ENCODE measurements at places on chromosomes 12 and 14. TPM values are rescaled to one million over a fixed set of nuclear protein-coding genes. Genes with fewer than 3 reads are reported as not detected.
A peak's percentile ranks its signal among the peaks of the same experiment; 100 is the strongest.

GRCh38 chr12:100403446-100403845 is 46.6 kb downstream of the SLC17A8 start:
- no peak for DNase-seq

GRCh38 chr12:104682790-104683279 is 226.1 kb downstream of the CHST11 start:
- no peak for DNase-seq

GRCh38 chr14:85523624-85524023 is 6.3 kb upstream of the FLRT2 start:
- no peak for DNase-seq

- DNase-seq: no peak
Measured at GRCh38 chr14:65972891-65973290, 513.3 kb upstream of the CCDC196 start.

The ESRRB gene
- total RNA-seq: 0.18 TPM

DNA sequence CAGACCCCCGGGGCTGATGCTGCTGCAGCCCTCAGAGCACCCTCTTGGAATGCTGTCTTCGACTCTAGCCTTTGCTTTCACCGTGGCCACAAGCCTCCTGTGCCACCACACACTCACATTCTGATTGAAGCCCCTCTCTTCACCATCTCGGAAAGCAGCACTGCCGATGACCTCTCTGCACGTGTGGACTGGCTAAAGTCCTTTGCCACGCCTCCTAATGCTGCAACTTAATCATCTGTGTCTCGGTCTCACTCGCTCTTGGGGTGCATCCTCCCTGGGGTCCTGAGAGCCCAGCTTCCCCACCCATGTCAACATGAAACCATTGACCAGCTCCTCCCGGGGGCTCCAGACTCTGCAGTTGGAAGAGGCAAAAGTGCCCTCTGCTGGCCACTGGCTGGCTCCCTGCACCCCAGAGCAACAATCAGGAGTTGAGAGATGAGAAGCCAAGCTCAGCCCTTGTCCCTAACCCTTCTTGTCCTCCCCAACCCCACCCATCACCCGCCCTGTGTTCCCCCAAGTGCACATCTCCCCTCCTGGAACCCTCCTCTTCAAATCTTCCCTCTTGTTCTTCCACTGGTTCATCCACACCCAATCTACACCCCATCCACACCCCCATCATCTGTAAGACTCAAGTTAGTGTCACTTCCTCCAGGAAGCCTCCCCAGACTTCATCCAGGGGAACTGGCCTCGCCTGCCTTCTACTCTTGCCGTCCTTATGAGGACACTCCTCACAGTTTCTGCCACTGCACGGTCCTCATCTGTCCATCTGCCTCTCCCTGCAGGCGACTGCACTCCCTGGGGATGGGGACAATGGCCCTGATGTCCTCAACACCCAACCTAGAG is 23.6 kb upstream of the FAM181A start:
- DNase-seq: no peak

The ACSS3 gene
- 41.2 TPM for total RNA-seq

GRCh38 chr12:75905922-75906321 is 125.7 kb downstream of the PHLDA1 start:
- no peak for DNase-seq

DNA sequence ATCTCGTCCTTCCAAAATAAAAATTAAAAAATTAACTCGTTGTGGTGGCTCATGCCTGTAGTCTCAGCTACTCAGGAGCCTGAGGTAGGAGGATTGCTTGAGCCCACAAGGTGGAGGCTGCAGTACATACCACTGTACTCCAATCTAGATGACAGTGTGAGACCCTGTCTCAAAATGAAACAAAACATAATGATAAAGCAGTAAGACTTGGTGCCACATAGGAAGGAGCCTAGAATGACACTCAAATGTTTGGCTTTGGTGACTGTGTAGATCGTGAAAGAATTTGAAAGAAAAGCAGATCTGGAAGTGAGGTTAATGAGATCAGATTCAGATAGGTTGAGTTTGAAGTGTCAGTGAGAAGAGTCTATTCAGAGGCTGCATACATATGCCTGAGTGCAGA is 150.1 kb upstream of the ATP2B1 start:
- no peak for DNase-seq

The OGFOD2 gene
- total RNA-seq: 12.8 TPM

The RD3L gene
- total RNA-seq: not detected

DNA sequence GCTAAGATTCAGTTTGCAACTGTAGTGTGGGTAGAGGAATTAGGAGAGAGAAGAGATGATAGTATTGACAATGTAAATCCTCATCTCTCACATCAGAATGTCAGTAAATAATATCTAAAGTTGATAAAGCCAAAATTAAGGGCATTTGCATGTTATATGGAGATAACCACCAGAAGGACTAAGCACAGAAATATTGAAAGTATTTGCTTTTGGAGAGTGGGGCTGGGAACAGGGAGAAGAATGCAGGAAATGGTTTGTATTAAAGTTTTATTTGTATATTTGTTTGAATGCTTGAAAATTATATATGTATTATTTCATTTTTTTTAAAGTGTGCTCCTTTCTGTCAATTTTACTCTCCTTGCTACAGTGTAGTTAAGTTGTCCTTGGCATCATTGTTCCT is 491.4 kb downstream of the APAF1 start:
- DNase-seq: no peak

The KCNH3 gene
- total RNA-seq: 0.27 TPM

GRCh38 chr12:12562016-12562483 is 613 bp downstream of the DUSP16 start:
- peak; percentile 70 for DNase-seq

DNA sequence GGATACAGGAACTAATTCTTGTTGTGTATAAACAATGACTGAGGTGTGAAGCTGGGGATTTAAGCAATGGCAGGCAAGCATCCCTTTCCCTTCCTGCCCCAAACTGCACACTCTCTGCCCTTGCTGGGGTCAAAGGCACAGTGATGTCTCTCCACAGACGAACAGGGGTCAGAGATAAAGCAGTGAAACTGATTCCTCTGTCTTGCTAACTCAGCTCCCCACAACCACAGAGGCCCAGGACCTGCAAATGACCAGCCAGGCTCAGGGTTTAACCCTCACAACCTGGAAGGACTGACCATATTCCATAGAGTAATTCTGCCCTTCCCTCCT is 67.2 kb downstream of the CCDC88C start:
- no peak for DNase-seq

- no peak for DNase-seq
Measured at GRCh38 chr14:74551431-74552371, 58.1 kb downstream of the ISCA2 start.

GRCh38 chr14:92897922-92898565 is 24.9 kb upstream of the CHGA start:
- no peak for DNase-seq

DNA sequence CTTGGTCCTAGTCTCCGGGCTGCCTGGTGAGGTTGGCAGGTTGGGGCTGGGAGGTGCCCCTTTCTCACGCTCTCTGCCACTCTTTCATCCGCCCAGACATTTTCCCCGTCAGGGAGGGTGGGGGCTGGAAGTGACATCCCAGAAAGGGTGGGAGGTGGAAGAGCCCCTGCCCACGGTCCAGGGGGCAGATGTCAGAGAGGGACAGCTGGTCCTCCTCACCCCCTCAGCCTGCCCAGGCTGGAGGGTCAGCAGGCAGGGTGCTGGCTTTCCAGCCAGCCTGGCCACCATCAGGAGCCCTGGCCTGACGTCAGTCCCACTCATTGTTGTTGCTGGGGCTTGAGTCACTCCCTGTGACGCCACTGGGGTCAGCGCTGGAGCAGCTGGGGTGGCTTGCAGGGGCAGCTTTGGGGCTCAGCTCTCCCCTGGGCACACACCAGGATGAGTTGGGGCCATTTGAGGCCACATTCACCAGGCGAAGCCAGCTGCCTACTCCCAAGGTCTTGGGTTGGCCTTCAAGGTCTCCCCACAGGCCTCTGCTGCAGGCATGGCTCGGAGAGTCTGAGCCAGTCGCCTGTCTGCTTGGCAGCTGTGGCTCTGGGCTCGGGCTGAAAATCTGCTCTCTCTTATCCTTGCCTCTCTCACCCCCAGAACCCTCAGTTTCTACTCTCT is 5.7 kb upstream of the ATG101 start:
- DNase-seq: peak; percentile 83

- DNase-seq: no peak
Measured at GRCh38 chr12:62763861-62764645, 170.9 kb downstream of the PPM1H start.

- no peak for DNase-seq
Measured at GRCh38 chr12:120039711-120040110, 50.7 kb downstream of the BICDL1 start.

The TCTN2 gene
- 14.0 TPM for total RNA-seq

DNA sequence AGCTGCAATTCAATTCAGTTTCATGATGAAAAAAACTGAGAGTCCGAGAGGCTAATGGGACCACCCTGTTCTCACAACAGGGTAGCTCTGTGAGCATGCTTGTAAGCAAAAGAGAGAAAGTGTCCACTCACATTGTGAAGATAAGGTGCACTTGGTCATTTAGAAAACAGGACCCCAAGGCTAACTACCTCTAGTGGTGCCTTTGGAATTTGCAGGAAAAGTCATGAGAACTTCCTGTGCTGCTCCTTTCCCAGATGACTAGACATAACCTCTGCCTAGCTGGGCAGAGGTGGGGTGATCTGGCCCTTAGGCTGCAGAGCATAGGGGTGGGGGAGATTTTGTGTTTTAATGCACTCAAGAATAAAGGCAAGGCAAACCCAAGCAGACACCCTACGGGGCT is 118.9 kb downstream of the STAB2 start:
- DNase-seq: no peak

- no peak for DNase-seq
Measured at GRCh38 chr14:76900682-76901081, 74.5 kb downstream of the LRRC74A start.

- DNase-seq: no peak
Measured at GRCh38 chr12:102562836-102563425, 82.6 kb upstream of the IGF1 start.

The MMP19 gene
- total RNA-seq: 9.1 TPM

- peak; percentile 66 for DNase-seq
Measured at GRCh38 chr12:93502802-93503623, 35.7 kb downstream of the MRPL42 start.

GRCh38 chr12:1913377-1914113 is 4.9 kb downstream of the CACNA2D4 start:
- no peak for DNase-seq

- DNase-seq: no peak
Measured at GRCh38 chr14:82855912-82856391, 1322.3 kb upstream of the SEL1L start.

The TMEM132C gene
- 13.5 TPM for total RNA-seq

The CPNE8 gene
- 26.6 TPM for total RNA-seq

The FSCB gene
- 0.36 TPM for total RNA-seq

- DNase-seq: no peak
Measured at GRCh38 chr14:99774556-99775307, 18.5 kb upstream of the EML1 start.

GRCh38 chr14:68122651-68123050 is 303.1 kb downstream of the RAD51B start:
- no peak for DNase-seq

- no peak for DNase-seq
Measured at GRCh38 chr12:40614923-40615322, 77.3 kb upstream of the CNTN1 start.

- no peak for DNase-seq
Measured at GRCh38 chr12:31466768-31467167, 124.2 kb downstream of the DENND5B start.

The CCDC196 gene
- not detected for total RNA-seq

- no peak for DNase-seq
Measured at GRCh38 chr12:53313996-53314395, 7.4 kb downstream of the AAAS start.

The RFX4 gene
- not detected for total RNA-seq

GRCh38 chr14:69716478-69717187 is 50.3 kb upstream of the SRSF5 start:
- no peak for DNase-seq

- no peak for DNase-seq
Measured at GRCh38 chr12:80374615-80375014, 69.4 kb upstream of the PTPRQ start.

The EXOC3L4 gene
- 3.3 TPM for total RNA-seq

The CCDC184 gene
- 6.1 TPM for total RNA-seq

The TAS2R43 gene
- total RNA-seq: 1.7 TPM

GRCh38 chr12:13144266-13144828 is 40.9 kb upstream of the GSG1 start:
- DNase-seq: no peak

- DNase-seq: no peak
Measured at GRCh38 chr12:129635021-129635685, 268.7 kb downstream of the TMEM132D start.

The GAPDH gene
- 1,200 TPM for total RNA-seq

GRCh38 chr12:89840162-89840922 is 131.7 kb upstream of the ATP2B1 start:
- no peak for DNase-seq

The ACOT4 gene
- 0.49 TPM for total RNA-seq

The NR1H4 gene
- total RNA-seq: 0.13 TPM

The ACRBP gene
- total RNA-seq: 1.9 TPM

All from sciatic nerve (tissue), 2 donors.